Ammon's horn (tissue), 1 donor: ENCODE measurements at places on chromosomes 1 and 21.

GRCh38 chr1:231666937-231667608 is 40.5 kb downstream of the DISC1 start:
- DNase-seq: no peak

DNA sequence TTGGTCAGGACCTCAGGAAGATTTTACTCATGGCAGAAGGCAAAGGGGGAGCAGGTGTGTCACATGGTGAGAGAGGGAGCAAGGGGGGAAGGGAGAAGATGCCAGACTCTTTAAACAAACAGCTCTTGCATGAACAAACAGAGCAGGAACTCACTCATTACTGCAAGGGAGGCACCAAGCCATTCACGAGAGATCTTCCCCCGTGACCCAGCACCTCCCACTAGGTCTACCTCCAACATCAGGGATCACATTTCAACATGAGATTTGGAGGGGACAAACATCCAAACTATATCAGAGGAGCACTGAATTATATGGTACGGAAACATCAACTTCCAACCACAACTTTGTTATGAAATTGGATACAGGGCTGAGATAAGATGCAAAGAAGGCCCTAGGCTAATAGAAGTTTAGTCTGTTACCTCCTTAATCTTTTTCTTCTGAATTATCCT is 164.9 kb downstream of the ST6GALNAC3 start:
- no peak for DNase-seq

- DNase-seq: no peak
Observed at GRCh38 chr1:90987841-90988240, 34.0 kb downstream of the ZNF644 start.

DNA sequence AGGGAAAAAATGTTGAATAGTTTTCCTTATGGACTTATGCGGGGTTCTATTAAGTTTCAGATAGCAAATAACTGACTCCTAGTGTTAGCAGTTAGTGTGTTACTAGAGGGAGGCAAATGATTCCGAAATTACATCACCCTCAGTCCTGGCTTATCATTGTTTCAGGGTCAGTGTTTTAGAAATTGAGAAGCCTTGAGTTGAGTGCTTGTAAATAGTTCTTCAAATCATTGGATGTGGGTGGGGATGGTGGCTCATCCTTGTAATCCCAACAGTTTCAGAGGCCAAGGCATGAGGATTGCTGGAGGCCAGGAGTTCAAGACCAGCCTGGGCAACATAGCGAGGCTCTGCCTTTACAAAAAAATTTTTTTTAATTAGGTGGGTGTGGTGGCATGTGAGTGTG is 21.3 kb downstream of the SOAT1 start:
- DNase-seq: no peak

DNA sequence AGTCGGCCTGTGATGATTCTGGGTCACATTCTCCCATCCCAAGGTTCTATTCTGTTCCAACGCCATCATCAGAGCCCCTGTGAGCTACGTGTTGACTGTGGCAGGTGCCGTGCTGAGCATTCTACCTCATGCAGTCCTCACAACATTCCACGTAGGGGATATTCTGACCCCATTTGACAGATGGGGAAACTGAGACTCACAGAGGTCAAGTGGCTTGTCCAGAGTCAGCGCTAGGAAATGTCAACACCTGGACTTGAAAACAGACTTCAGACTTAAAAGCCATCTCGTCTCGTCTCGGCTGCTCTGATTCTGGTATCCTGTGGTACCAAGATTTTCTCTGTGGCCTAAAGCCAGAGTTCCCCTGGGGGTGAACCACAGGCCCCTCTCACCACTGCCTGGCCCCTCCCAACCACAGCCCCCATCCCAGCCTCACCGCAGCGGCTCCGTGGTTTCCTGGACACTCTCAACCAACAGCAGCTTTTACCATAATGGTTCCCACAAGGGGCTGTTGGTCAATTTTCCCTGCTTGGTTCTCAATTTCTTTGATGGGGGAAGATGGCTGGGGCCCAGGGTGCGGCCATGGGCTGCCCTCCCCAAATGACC is 39.6 kb downstream of the SDC3 start:
- DNase-seq: no peak

GRCh38 chr1:229124520-229125124 is 146.3 kb upstream of the RAB4A start:
- peak; percentile 35 for DNase-seq

DNA sequence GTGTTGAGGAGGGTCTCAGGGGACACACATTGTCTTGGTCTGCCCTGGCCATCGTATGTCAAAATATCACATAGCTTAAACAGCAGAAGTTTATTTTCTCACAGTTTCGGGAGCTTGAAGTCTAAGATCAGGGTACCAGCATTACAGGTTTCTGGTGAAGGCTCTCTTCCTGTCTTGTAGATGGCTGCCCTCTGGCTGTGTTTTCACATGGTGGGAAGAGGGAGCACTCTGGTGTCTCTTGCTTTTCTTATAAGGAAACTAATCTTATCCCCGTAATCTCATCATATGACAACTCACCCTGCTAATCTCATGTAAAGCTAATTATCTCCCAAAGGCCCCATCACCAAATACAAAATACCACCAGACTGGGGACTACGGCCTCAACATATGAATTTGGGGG is 246.9 kb upstream of the ST6GALNAC5 start:
- DNase-seq: no peak

GRCh38 chr1:218525031-218525430 is 179.9 kb downstream of the TGFB2 start:
- DNase-seq: no peak

DNA sequence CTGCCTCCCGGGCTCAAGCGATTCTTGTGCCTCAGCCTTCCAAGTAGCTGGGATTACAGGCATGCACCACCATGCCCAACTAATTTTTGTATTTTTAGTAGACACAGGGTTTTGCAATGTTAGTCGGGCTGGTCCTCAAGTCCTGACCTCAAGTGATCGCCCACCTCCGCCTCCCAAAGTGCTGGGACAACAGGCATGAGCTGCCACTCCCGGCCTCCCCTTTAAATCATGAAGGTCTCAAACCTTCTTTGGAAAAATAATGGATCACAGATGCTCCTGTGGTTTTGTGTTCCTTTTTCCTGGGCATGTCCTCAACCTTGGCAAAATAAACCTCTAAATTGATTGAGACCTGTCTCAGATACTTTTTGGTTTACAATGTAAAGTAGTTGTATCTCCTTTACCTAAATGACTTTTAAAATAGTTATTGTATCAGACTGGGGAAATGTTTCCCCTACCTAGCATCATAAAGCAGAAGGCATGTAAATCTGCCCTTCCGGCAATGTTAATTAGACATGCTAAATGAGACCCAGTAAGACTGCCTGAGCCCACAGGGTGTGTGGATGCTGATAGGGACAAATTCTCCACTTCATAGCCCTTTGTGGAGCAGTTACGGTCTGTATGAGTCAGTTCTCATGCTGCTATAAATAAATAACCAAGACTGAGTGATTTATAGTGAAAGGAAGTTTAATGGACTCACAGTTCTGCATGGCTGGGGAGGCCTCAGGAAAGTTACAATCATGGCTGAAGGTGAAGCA is 27.8 kb downstream of the CBR1 start:
- DNase-seq: no peak

DNA sequence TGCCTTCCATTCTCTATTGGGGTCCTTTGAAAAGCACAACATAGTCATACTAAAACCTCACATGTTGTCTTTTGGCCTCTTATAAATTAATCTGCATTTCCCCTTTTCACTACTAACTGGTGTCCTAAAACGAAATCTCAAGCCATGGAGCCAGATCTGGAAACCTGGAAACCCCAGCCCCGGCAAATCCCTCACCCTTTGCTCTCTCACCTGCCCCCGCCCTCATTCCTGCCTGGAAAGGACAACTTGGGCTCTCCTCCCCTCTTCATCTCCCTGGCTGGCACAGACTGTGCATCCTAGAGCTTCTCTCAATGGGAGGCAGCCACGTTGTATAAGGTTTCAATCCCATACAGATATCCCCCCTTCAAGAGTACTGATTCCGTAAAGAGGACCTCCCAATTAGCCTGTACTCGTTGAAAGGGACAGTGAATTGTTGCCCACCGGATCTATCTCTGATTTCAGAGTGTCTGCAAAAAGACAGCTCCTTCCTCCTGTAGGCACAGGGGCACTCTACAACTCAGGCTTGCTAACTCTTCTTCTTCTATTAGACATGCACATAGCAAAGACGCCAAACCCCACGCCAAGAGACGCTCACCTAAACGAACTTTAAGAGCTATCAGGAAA is 1.4 kb downstream of the DUSP10 start:
- DNase-seq: no peak

DNA sequence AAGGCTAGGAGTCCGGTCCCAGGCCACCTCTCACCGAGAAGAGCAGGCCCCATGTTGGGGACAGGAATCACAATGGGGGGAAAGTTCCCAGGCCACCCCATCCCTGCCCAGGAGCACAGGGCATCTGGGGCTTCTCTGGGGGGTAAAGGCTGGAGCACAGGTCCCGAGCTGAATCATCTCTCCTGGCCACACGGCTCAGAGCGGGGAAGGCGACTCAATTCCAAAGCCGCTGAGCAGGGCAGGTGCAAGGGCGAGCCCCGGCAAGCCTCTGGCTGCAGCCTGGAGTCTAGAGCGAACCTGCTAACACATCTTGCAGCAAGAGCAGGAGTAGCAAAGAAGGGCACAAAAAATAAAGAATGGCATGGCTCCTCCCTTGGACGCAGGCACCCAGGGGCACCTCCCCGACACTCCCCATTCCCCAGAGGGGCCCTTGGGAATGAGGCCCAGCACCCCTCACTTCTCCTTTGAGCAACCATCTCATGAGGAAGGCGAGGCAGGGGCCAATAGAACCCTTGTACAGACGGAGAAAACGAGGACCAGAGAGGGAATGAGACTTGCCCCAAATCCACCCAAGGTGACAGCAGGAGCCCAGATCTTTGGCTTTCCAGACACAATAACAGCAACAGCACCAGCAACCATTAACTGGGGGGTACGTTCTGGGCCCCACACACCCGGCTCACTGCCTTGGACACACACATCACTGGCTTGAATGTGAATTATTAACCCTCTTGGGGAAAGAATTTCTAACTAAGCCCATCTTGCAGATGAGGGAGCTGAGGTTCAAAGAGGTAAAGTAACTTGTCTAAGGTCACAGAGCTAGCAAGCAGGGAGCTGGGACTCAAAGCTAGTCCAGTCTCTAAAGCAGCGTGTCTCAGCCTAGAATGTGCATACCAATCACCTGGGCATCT is 20.7 kb upstream of the ALDH4A1 start:
- DNase-seq: no peak

GRCh38 chr1:245650441-245650960 is 495.7 kb downstream of the KIF26B start:
- DNase-seq: no peak

GRCh38 chr1:245433561-245433960 is 278.8 kb downstream of the KIF26B start:
- DNase-seq: no peak

- DNase-seq: peak; percentile 92
Observed at GRCh38 chr1:205335692-205336091, 14.1 kb upstream of the NUAK2 start.

DNA sequence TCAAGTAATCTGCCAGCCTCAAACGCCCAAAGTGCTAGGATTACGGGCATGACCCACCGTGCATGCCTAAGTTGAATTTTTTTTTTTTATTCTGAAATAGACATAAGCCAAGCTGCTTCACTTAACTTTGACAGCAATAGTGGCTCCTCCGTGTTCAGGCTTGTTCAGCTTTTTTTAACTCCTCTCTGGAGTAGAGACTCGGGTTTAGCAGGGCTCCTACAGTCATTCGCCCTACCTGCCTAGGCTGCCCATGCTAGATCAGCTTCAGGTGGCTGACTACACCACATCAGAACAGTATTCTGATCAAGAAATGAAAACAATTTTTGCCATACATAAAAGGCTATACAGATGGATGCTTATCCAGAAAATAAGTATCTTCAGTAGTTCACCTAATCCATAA is 14.7 kb downstream of the ARID4B start:
- DNase-seq: no peak

- no peak for DNase-seq
Observed at GRCh38 chr1:110159168-110159567, 8.9 kb downstream of the SLC6A17 start.

- DNase-seq: no peak
Observed at GRCh38 chr1:229106526-229107125, 164.3 kb upstream of the RAB4A start.

GRCh38 chr1:157193702-157194391 is 55.7 kb upstream of the ETV3 start:
- peak; percentile 39 for DNase-seq

DNA sequence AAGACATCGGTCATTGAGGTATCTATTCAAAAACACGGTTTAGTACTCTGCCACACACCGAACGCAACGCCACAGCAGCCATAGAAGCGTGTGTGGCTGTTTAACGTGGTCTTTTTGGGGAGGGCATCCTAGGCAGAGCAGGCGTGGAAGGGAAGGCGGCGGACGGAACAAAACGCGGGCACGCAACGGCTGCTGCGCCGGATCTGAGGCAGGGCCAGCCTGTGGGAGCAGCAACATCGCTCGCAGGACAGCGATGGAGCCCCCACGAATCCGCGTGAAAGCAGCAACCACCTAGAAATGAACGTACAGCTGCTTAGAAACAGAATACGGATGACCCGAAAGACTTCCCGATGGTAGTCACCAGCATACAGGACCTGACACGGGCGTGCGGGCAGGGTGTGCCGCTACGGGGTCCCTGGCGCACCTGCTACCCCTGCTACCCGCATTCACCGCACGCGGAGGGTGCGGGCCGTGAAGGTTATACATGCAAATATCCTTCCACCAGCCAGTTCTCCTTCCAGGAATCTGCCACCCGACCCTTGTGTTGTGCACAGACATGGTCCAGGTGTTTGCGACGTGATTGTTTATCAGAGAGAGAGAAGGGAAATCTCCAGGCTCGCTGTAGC is 114.4 kb upstream of the COL6A1 start:
- DNase-seq: no peak

- DNase-seq: no peak
Observed at GRCh38 chr1:98733782-98734112, 72.2 kb downstream of the SNX7 start.

DNA sequence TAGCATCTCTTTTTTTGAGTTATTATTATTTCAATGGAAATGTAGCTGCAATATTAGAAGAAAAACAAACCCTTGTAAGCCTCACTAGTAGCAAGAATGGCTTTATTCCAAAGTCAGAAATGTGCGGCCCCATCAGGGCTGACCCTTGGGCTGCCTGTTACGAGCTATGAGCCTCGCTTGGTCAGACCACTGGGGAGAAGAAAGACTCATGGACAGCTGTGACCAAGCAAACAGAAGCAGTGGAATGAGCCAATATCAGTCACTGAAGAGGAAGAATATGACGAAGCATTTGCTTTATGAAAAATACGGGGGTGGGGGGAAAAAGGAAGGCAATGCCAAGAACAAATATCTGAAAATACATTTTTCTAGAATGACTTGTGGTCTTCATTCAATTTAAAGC is 504.5 kb downstream of the LMO4 start:
- no peak for DNase-seq

GRCh38 chr1:203133970-203134725 is 6.6 kb downstream of the ADORA1 start:
- peak; percentile 60 for DNase-seq

GRCh38 chr1:46508757-46509156 is 19.1 kb downstream of the DMBX1 start:
- no peak for DNase-seq

- DNase-seq: no peak
Observed at GRCh38 chr1:93619507-93620171, 62.0 kb downstream of the BCAR3 start.

GRCh38 chr1:234638832-234639799 is 29.1 kb upstream of the IRF2BP2 start:
- DNase-seq: no peak
